ENCODE measurements at places on chromosomes 11 and 22.

DNA sequence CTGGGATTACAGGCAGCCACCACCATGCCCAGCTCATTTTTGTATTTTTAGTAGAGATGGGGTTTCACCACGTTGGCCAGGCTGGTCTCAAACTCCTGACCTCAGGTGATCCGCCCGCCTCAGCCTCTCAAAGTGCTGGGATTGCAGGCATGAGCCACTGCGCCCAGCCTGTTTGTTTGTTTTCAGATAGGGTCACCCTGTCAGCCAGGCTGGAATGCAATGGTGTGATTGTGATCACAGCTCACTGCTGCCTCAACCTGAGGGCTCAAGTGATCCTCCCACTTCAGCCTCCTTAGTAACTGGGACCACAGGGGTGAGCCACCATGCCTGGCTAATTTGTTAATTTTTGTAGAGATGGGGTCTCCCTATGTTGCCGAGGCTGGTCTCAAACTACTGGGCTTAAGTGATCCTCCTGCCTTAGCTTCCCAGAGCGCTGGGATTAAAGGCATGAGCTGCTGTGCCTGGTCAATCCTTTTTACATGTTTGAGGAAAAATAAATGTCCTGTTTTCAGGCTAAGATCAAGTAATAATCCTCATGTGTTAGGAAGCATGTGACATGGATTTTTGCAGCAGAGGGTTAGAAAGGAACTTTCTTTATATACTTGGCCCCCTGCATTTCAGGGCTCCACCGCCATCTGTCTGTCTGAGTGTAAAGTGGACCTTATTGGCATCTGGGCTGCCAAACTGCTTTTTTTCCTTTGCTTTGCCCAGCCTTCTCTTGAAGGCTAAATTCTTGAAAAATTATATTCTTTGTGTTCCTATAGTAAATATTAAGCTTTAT is 4.8 kb upstream of the SLC3A2 start:
- H3K27me3 ChIP-seq = no peaks in the 10 kb centered on the region
- peak overlapping the region; percentile 29 for H3K27ac ChIP-seq
- DNase-seq = peak; percentile 26
- no peaks in the 10 kb centered on the region for H3K36me3 ChIP-seq
- peaks cover 51% of the 10 kb centered on the region for H3K4me1 ChIP-seq

DNA sequence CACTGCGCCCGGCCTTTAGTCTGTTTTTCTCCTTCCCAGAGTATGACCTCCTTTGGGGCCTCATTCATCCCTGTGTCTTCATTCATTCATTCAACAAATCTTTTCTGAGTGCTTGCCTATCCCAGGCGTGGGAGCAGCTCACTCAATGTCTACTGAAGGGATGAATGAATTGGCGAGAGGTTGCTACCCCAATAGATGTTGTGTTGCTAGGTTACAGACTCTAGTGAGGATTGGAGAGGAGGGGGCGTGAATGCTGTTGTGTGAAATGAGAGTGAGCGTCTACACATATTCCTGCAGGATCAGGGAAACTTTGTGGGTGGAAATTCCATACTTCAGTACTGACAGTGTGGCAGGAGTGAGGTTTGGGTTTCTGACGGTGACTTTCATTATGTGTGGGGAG is 55.5 kb upstream of the EP300 start:
- H3K4me3 ChIP-seq = no peak overlapping the region
- H3K27me3 ChIP-seq = no peaks in the 10 kb centered on the region
- H3K4me1 ChIP-seq = no peaks in the 10 kb centered on the region
- H3K27ac ChIP-seq = no peak overlapping the region
- no peaks in the 10 kb centered on the region for H3K36me3 ChIP-seq
- no peak for DNase-seq

- no peak for DNase-seq
- H3K27ac ChIP-seq = no peak overlapping the region
- H3K36me3 ChIP-seq = no peaks in the 10 kb centered on the region
- no peaks in the 10 kb centered on the region for H3K27me3 ChIP-seq
- H3K4me3 ChIP-seq = no peak overlapping the region
- no peaks in the 10 kb centered on the region for H3K4me1 ChIP-seq
Measured at GRCh38 chr11:79739591-79739990, 298.8 kb upstream of the TENM4 start.

- peaks cover 3% of the 10 kb centered on the region for H3K36me3 ChIP-seq
- no peak for DNase-seq
- no peak overlapping the region for H3K27ac ChIP-seq
- H3K4me1 ChIP-seq = peaks cover 55% of the 10 kb centered on the region
- H3K27me3 ChIP-seq = no peaks in the 10 kb centered on the region
- H3K4me3 ChIP-seq = no peak overlapping the region
Measured at GRCh38 chr22:19951346-19951745, 9.7 kb upstream of the TXNRD2 start.

DNA sequence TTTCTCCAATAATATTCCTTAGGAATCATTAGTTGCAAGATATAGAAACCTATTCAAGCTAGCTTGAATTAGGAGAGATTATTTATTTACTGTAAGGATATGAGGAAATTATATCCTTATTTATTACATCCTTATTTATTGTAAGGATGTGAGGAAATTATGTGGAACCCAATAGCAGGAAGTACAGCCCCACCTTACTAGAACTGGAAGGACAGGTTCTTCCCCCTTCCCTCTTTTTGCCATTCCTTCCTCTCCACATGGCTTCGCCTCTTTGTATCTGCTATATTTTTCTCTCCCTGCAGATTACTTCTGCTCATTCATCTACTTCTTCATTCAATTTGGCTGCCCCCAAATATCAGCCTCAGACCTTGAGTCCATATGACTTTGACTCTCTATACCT is 49.5 kb upstream of the B3GNT6 start:
- H3K27me3 ChIP-seq = no peaks in the 10 kb centered on the region
- no peak overlapping the region for H3K4me3 ChIP-seq
- no peak overlapping the region for H3K27ac ChIP-seq
- no peak for DNase-seq
- H3K36me3 ChIP-seq = peaks cover 12% of the 10 kb centered on the region
- H3K4me1 ChIP-seq = peaks cover 2% of the 10 kb centered on the region

DNA sequence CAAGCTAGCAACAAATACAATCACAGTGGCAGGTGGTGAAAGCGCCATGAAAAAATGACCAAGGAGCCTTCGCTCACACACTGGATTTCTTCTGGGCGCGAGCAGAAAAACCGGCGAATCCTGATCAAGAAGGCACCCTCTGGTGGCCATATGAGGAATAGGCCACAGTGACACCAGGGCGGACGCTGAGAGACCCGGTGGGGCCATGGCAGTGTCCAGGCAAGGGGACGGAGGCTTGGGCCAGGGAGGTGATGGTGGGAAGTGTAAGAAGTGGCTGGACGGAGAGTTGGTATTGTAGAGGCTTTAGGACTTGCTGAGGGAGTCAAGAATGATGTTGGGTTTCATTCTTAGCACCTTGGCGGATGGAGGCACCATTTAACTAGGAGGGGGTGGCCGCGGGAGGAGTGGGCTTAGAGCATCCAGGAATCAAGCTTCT is 16.9 kb upstream of the RAC2 start:
- no peaks in the 10 kb centered on the region for H3K27me3 ChIP-seq
- H3K4me3 ChIP-seq = no peak overlapping the region
- H3K36me3 ChIP-seq = no peaks in the 10 kb centered on the region

Data from stomach (tissue), 19 donors.